Effector CD4-positive, alpha-beta T cell (primary cell): ENCODE measurements at places on chromosomes 2 and 18.

DNA sequence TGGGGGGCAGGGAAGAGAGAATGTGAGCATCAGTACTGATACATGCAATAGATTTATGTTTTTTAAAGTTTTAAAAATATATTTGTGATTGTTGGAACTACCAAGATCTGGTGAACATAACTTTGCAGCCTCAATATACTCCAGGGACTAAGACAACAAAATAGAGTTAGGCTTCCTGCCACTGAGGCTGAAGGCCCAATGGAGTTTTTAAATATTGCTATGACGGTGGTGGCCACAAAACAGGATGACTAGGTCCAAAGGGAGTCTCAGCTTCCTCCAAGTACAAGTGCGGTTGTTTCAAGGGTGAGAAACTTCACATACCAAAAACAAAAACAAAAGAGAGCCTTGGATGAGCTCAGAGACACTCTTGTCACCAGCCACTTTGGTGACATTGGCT, 72.9 kb downstream of the CCBE1 start:
- DNase-seq = no peak

- no peak for DNase-seq
Measured at GRCh38 chr2:46335391-46336282, 38.4 kb downstream of the EPAS1 start.

GRCh38 chr2:191747170-191747530, 69.2 kb downstream of the NABP1 start:
- DNase-seq = no peak

GRCh38 chr18:48035556-48035860, 105.0 kb upstream of the SMAD2 start:
- DNase-seq = no peak

- no peak for DNase-seq
Measured at GRCh38 chr2:126359494-126359893, 296.5 kb upstream of the GYPC start.

DNA sequence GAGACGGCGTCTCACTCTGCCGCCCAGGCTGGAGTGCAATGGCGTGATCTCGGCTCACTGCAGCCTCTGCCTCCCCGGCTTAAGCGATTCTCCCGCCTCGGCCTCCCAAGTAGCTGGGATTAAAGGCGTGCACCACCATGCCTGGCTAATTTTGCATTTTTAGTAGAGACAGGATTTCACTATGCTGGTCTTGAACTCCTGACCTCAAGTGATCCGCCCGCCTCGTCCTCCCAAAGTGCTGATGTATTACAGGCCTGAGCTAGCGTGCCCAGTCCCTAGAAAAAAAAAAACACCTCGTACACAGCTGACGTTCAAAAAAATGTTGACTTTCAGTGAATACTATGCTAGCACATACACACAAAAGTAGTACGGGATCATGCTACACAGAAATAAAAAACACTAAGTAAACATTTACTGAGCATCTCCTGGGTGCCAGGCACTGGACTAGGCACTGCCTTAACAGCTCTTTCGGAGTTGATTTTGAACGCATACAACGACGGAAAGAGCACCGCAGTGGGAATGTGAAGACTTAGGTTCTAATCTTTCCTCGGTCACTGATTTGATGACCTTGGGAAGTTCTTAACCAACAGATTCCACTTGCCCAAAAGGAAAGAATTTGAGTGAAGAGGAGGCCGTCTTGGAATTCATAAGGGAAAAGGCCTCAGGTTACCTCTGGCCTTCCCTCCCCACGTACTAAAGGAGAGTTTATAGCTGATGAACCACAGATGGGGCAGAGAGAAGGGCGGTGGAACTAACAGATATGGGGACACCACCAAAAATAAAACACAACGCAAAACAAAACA, 1.1 kb downstream of the DNAJC27 start:
- DNase-seq = no peak

DNA sequence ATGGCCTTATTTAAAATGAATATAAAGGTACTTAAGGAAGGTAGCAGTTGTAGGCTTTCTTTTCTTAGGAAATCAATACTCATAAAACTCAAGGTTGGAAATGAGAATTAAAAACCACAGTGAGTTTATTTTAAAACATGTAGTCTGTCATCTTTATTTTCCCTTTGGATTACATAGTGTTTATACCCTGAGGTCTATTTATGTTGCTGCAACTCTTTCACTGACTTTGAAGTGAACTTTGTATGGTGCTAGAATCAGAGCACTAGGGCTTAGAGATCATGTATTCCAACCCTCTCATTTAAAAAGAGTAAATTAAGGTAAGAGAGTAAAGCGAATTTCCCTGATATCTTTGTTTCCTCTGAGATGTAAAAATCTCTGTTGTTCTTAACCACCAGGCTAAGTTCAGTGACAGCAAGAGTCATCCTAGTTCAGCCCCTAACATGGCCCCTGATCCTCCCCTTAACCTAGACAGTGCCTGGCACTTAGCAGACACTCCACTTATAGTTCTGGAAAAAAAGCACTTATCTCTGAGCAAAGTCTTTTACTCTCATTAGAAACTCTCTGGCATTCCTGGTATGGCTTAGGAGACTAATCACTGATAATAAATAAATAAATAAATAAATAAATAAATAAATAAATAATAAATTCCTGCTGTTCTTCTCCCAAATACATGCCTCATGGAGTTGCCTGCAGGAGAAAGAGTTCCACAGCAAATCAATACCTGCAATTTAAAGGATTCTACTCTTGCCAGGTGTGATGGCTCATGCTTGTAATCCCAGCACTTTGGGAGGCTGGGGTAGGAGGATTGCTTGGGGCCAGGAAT, 33.0 kb upstream of the PPP1R1C start:
- DNase-seq = no peak

DNA sequence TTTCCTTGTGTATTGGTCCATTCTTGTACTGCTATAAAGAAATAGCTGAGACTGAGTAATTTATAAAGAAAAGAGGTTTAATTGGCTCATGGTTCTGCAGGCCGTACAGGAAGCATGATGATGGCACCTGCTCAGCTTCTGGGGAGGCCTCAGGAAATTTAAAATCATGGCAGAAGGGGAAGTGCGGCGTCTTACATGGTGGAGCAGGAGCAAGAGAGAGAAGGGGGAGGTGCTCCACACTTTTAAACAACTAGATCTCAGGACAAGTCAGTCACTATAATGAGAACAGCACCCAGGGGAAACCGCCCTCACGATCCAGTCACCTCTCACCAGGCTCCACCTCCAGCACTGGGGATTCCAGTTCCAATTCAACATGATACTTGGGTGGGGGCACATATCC, 54.3 kb downstream of the MSH2 start:
- no peak for DNase-seq

- no peak for DNase-seq
Measured at GRCh38 chr2:66439812-66440542, 5.1 kb downstream of the MEIS1 start.

DNA sequence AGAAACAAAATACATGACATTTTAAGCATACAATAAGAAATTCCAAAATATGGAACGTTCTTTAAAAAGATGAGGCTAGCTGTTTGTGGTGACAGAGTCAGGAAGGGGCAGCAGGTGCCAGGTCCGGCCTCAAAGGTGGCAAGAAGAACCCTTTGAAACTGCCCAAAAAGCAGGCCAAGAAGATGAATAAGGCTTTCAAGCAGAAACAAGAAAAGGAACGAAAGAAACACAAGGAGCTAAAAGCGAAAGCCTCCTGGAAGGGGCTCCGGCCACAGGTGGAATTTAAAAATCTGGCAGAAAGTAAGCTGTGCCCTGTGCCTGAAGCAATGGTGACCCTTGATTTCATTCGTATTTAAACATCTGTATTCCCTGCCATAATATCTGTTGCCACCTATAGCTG, 5.5 kb downstream of the WDR33 start:
- DNase-seq = no peak

DNA sequence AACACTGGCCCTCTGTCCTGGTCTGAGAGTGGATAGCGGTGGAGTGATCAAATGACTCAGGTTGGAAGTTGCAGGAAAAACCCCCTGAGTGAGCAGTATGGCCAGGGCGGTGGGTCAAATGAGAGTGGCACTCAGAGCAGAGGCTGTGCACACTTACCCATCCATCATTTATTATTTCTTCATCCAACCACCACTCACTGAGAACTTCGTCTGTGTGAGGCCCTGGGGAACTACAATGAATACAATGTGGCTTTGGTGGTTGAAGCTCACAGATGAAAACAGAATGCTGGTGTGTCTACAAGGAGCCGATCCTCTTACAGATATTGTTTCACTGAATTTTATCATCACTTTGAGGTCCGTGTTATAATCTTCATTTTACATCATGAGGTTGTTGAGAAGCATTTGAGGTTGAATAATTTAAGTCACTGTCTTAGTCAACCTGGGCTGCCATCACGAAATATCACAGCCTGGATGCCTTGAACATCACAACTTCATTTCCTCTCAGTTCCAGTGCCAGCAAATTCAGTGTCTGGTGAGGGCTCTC, 73.4 kb upstream of the ID2 start:
- no peak for DNase-seq

DNA sequence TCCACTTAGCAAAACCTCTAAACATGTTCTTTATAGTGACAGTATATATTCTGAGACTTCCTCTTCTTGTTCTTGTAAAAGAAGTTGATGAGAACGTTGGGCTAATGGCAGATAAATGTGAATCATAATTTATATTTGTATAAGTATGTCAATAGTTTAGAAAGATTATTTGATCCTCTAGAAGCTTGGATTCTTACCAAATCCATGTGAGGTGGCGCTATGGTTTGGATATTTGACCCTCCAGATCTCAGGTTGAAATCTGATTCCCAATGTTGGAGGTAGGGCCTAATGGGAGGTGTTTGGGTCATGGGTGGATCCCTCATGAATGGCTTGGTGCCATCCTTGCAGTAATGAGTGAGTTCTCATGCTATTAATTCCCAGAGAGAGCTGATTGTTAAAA, 29.8 kb upstream of the SCN1A start:
- DNase-seq = no peak

- no peak for DNase-seq
Measured at GRCh38 chr2:15385184-15385583, 175.9 kb downstream of the NBAS start.

DNA sequence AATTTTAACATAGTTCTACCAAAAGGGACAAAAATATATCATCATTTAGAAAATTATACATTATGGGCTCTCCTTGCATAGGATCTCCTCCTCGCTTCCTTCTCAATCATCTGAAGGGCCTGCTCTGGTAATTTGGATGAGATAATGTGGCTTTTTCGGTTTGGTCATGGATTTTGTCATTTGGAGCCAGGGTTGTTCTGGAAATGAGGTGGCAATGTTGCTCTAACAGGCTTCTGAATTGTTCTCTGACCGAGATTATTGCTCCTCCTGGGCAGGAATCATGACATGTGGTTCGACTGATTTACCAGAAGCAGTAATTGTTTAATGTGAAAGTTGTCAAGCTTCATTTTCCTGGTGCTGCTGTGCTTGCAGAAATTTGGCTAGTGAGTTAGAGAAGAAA, 194.7 kb upstream of the ERBB4 start:
- no peak for DNase-seq

DNA sequence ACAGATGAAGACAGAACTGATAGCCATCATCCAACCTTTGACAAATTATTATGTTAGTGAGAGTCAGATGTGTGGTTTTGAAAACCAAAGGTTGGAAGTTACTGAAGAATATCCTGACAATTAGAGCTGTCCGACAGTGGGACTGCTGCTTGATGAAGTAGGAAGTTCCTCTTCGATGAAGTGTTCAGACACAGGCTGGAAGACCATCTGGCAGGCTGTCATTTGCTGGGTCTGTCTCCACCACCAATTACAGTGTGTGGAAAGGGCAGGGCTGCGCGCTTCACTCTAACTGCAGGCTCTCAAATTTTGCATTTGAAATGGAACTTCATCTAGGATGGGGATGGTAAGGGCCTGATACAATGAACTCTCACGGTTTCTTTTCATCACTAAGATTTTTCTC, 313.8 kb downstream of the PIK3C3 start:
- no peak for DNase-seq

DNA sequence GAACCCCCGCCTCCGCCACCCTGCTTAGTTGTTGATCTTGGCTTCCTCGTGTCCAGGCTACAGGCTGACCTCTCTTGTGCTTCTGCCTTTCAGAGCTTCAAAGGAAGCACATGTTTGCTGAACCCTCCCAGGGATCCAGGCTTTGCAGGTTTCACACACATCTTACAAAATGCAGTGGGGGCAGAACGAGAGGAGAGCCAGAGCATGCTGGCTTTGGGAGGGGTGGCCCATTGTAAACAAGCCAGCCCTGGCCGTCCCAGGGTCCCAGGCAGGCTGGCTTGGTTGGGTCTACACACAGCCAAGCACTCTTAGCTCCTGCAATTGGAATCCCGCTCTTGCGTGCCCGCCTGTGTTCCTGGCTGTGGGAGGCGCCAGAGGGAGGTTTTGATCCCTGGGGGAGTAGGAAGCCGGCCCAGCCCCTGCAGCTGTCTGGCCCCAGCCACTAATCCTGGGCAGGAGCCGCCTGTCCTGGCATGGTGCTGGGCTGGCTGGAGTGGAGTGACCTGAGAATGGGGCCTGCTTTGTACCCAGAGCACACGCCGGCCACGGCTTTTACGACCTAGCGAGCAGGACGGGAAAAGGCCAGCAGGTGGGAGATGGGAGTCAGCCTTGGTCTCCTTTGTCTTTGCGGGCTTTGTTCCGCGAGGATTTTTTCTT, 53.9 kb downstream of the SH3BP4 start:
- no peak for DNase-seq
